ENCODE measurements at places on chromosomes 3 and 15.
A peak's percentile ranks its signal among the peaks of the same experiment; 100 is the strongest.

DNA sequence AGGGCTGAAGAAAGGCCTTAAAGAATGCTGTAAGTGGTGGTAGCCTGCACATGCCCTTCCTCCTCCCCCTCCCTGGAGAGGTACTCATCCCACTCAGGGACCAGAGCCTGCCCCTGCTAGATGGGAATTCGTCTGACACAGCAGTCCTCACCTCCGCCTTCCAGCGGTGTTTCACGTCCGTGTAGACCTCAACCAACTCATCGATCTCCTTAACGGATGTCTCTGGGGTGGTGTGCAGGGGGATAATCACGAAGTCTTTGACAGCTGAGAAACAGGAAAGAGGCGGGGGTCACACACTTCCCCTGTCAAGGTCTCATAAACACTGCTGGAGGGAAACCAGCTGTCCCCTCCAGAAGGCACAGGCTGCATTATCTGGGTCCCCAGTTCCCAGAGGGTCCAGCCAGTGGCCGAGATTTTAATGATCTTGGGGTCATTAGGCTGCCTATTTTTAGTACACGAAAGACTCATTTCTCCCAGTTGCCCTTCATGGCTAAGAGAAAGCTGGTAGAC lies 9.9 kb downstream of the DNASE1L3 start:
- no peak for DNase-seq

- no peak for DNase-seq
Observed at GRCh38 chr3:49135499-49135898, 2.6 kb upstream of the LAMB2 start.

DNA sequence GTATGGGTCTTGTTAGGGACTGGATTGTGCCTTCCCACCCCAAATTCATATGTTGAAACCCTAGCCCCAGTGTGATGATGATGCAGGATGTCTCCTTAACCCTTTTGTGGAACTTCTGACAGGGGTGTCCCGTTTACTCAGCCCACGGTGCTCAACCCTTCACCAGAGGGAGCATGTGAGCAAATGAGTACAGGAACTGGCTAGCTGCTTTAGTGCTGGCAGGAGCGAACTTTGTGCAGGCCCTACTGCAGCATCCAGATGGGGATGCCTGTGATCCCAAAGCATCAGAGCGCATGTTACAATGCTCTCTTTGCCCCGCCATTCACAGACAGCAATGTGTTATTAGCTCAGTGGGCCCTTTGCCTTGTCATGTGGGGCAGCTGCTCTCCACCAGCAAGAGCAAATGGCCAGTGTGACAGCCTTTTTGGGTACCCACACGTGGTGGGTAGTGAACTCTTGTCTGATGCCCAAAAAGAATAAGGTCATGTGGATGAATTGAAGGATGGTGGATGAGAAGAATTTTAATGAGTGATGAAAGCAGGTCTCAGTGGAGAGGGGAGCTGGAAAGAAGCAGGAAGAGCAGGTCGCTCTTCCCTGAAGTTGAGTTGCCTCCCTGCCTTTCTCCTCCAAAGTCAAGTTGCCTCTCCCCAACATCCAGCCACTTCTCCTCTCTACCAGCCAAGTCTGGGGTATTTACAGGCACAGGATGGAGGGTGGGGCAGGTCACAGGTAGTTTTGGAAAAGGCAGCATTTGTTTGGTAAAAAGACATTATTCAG lies 63.3 kb upstream of the STRIT1 start:
- peak; percentile 32 for DNase-seq

GRCh38 chr15:42716626-42717025 lies 20.3 kb downstream of the CDAN1 start:
- DNase-seq = no peak

DNA sequence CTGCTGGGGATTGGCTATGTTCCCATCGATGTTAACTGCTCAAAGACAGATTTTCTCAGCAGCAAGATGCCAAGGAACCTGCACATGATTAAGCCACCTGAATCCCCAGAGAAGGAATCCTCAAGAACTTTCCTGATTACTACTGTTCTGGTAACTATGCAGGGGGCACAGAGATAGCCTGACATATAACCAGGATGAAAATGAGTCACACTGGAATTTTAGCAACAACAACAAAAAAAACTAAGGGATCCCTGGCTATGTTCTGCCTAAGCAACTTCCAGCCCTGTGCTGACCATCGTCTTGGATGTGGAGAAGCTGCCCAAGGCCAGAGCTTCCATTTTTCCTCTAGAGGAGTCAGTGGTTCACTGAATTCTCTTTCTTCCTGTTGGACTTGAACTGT lies 13.8 kb downstream of the RIOX2 start:
- DNase-seq = no peak

GRCh38 chr3:32414522-32415202 lies 23.0 kb downstream of the CMTM7 start:
- no peak for DNase-seq

DNA sequence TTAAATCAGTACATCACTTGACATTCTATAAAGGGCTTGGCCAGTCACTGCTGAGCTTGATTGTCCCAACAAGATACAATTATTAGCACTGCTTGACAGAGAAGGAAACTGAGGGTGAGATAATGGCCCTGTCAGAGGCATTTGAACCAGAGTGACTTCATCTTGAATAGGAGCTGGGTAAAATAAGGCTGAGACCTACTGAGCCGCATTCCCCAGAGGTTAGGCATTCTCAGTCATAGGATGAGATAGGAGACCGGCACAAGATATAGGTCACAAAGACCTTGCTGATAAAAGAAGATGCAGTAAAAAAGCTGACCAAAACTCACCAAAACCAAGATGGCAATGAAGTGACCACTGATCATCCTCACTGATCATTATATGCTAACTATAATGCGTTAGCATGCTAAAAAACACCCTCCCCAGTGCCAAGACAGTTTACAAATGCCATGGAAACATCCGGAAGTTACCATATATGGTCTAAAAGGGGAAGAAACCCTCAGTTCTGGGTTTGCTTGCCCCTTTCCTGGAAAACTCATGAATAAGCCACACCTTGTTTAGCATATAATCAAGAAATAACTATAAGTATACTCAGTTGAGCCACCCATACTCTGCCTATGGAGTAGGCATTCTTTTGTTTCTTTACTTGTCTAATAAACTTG lies 239.1 kb upstream of the SETMAR start:
- no peak for DNase-seq

- no peak for DNase-seq
Observed at GRCh38 chr3:187084580-187084979, 54.7 kb downstream of the RPL39L start.

- DNase-seq = peak; percentile 96
Observed at GRCh38 chr15:68875377-68876116, 54.8 kb upstream of the SPESP1 start.

- peak; percentile 63 for DNase-seq
Observed at GRCh38 chr15:100661156-100661555, 58.8 kb downstream of the ASB7 start.

DNA sequence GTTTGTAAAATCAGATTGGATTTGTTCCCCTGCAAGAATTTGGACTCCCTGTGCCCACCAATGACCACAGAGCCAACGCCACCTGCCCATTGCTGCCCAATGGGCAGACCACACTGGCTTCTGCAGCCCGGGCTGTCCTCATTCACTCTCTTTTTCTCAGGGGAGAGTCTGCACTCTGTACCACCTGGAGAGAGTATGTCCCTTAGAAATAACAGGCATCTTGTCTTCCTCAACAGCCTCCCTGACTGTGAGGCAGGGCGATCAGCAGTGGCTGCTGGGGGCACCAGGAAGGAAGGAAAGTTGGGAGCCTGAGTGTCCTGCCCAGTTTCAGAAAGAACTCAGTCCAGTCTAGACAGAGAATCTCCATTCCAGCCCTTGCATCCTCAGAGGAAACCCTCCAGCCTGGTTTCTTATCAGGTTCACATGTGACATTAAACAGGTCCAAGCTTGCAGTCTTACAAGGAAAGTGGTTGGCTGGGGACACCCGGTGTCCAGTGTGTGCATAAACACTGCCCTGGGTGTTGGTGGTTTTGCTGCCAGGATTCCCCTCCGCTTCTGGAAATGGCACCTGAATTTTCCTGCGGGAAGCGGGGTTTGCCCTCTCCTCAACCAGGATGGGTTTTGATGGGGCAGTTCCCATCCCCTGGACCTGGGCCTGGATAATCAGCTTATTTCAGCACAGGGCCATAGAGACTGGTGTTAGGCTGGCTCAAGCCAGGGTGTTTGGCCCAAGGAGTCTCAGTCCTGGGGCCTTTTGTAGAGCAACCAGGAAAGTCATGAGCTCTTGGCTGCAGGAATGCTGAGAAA lies 37.2 kb downstream of the SSUH2 start:
- peak; percentile 11 for DNase-seq

DNA sequence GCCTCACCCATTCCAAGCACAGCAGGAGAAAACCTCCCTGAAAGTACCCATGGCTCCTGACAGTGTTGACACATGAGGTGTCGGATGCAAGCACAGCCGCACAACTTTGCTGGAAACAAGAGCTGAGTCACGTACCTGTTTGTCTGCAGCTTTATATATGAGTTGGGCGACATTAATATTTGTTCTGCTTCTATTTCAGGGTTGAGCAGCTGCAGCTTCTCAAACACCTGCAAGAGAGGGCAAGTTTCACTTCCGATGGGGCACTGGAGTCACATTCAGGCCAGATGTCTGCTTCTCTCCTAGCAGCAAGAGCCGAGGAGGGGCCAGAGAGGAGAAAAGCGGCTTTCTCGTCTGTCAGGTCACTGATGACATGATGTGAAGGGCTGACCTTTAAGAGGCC lies 88.0 kb downstream of the NUP210 start:
- DNase-seq = no peak

DNA sequence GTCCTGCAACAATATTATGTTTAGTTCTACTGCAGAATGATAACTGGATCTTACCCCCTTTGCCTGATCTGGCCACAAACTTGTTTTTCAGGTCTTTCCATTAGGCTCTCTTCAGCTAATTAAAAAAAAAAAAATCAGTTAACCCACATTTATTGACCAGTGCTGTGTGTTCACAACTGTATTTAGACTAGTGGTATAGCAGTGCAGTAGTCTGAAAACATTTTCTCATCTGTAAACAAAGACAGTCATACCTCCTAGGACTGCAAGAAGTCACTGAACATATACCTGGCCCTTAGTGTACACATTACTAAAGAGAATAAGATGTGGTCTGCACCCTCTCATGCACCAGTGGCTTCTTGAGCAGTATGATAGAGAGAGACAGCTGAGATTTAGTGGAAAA lies 22.5 kb downstream of the LPP start:
- no peak for DNase-seq

GRCh38 chr3:99111235-99111634 lies 209.7 kb upstream of the DCBLD2 start:
- no peak for DNase-seq

DNA sequence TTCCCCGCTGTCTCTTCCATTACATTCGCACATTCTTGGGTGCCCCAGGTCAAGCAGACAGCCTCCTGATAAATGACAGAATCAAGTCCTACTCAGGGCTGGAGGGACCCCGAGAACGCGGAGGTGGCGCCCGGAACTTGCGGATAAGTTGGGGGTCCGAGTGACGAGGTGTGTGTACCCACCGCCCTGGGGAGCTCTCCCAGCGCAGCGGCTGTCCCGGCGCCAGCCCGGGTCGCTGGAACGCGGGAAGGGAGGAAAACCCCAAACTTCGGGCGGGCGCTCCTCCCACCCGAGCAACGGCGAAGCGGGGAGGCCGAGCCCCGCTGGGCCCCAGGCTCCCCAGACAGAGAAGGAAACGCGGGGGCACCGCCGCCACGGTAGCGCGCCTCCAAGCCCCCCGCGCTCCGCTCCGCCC lies 550 bp downstream of the CLN6 start:
- no peak for DNase-seq

DNA sequence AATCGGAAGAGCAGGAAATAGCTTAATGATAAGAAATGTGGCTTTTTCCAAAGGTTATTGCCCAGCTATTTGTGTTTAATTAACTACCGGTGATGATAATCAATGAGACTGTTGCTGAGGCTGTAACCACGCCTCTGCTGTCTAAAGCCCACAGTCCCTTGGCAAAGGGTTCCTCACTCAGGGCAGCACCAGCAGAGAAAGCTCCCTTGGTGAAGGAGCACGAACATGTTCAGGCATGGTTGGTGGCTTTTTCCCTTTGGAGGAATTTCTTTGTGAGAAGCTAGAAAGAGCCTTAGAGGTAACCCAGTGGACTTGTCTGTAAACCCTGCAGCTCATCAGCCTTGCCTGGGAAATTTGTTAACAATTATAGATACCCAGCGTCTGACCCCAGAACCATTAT lies 7.5 kb upstream of the ST6GAL1 start:
- DNase-seq = no peak

DNA sequence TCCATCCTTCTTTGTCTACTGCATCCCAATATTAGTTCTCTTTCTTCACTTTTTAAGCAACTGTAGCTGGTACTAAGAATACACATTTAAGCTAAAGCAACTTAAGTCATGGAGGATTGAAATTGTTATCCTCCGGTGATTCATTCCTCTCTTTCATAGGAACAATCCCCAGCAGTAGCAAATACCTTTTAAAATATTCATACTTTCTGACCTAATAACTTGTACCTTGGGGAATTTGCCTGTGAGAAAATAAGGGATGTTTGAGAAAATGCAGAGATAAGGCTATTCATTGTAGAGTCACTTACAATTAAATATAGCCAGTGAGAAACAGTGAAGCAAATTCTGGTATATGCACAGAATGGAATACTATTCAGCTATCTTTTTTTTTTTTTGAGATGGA lies 66.0 kb downstream of the VPS13C start:
- no peak for DNase-seq

GRCh38 chr3:46325645-46326300 lies 28.1 kb upstream of the CCR2 start:
- DNase-seq = no peak

DNA sequence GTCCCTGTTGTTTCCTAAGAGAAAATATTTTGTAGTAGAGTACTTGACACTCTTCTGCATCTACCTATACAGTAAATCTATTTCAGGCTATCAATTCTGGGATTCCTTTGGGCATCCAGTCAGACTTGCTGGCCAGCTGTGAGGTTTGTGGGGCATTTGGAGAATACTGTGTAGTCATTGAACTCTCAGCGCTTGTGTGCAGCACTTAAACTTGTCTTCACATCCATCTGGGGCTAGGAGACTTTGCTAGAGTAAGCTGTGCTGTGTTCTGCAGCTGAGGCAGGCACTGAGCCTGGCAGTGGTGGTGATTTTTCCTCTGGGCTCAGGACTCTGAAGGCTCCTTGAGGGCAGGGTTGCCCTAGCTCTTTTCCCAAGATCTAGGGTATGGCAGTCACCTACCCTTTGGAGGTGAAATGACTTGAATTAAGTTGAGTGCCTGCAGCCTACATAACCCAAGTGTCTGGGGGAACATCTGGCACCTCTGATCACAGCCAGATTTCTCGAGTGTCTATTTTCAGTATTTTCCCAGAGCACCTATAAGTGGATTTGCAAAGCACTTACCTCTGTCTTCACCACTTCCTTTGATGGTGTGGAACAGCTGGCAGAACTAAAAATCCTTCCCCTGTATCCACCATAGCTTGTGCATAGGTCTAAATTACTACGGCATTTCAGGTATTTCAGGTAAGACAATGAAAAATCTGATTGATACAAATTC lies 19.3 kb downstream of the CLSTN2 start:
- no peak for DNase-seq

DNA sequence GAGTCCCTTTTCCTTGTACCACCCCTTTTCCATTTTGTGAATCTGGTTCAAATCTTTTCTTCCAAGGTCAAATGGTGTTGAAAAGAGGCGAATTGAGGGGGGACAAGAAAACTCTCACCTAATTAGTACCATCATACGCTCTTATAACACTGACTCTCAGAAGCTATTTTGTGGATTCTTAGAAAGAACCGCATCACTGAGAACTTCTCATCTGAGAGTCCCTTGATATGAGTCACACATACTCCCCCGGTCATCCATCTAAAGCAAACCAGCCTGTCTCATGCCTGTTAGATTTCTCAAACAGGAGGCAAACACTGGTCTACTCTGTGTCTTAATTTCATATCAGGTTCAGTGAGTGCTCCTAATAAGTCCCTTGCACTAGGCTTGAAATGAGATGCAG lies 76.5 kb upstream of the SPRED1 start:
- no peak for DNase-seq

Measured in cerebellar cortex (tissue), 1 donor.